Nucleus accumbens (tissue), 56 donors: ENCODE measurements at places on chromosomes 7 and 10.

DNA sequence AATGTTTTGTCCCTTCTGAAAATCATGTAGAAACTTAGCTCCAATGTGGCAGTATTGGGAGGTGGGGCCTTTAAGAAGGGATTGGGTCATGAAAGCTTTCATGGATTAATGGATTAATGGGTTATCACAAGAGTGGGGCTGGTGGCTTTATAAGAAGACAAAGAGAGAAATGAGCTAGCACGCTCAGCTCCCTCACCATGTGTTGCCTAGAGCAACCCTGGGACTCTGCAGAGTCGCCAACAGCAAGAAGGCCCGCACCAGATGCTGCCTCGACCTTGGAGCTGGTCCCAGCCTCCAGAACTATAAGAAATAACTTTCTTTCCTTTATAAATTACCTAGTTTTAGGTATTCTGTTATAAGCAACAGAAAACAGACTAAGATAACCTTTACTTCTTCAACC lies 74.9 kb upstream of the HECW1 start:
- DNase-seq, result no peak

DNA sequence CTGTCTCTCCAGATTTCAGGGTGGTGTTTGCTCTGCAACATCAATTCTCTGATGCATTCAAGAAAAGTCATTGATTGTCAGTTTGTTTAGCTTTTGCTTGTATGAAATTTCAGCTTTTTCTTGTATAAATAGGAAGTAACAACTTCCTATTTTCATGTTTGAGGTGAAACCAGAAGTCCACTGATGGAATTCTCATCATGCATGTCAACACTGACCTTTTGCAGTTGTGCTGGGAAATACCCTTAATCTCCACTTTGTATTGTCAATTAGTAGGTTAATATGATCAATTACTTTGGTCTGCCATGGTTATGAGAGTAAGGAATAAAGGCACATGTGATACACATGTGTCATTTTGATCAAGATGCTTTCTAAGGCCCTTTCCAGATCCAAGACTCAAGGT lies 208.8 kb upstream of the HPS1 start:
- no peak for DNase-seq

GRCh38 chr10:19966751-19967150 lies 150.5 kb downstream of the PLXDC2 start:
- no peak for DNase-seq

- DNase-seq, result no peak
These were observed 206.4 kb downstream of the TAX1BP1 start for GRCh38 chr7:27946351-27946750.

- DNase-seq, result no peak
These were observed 104.0 kb downstream of the RALA start for GRCh38 chr7:39727231-39728012.

GRCh38 chr10:26453850-26454249 lies 15.7 kb downstream of the APBB1IP start:
- no peak for DNase-seq

GRCh38 chr7:28168393-28169158 lies 12.0 kb downstream of the JAZF1 start:
- no peak for DNase-seq

GRCh38 chr10:13271552-13272163 lies 28.2 kb downstream of the PHYH start:
- no peak for DNase-seq

DNA sequence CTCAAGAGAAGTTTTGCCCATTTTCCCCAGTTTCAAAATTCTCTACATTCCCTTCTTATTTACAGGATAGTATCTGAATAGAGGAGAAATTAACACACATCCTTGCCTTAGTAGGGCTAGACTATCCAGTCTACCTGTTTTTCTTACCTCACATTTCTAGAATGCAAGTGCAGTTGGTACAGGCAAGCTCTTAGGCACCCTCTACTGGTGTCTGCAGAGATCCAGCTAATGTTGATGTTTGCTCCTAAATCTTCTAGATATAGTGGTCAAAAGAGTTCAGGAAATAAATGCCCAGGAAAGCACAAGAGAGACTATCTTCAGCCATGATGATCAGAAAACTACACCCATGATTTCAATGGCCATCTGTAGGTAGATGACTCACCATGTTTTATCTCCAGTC lies 205.3 kb downstream of the HTR7 start:
- DNase-seq, result no peak

DNA sequence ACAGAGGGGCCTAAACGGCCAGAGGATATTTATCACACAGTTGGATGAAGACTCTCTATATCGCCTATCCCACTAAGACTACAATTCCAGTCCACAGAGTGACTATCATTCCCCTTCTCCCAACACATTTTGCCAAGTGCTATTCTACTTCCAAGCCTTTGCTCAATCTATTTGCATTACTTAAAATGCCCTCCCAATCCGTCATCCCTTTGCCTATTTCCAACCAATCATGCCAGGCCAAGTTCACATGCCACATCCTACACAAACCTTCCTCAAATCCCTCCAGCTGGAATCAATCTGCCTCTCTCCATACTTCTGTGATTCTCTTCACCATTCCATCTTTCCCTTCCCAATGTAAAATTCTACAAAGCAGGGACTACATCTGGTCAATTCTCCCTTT lies 38.2 kb downstream of the SMURF1 start:
- DNase-seq, result no peak

GRCh38 chr7:114365791-114366190 lies 48.8 kb upstream of the FOXP2 start:
- no peak for DNase-seq

- no peak for DNase-seq
These were observed 40.4 kb upstream of the PSAP start for GRCh38 chr10:71891437-71891836.
